Stimulated activated CD8-positive, alpha-beta memory T cell treated with anti-CD3 and anti-CD28 coated beads, Interleukin-7, amount 100 ng/mL, for 1 hour (primary cell): ENCODE measurements at places on chromosomes 6 and 20.

- no peak for DNase-seq
These were observed 243.2 kb downstream of the OGFRL1 start for GRCh38 chr6:71531841-71532240.

GRCh38 chr6:43838276-43839036, 68.4 kb downstream of the VEGFA start:
- DNase-seq = no peak

DNA sequence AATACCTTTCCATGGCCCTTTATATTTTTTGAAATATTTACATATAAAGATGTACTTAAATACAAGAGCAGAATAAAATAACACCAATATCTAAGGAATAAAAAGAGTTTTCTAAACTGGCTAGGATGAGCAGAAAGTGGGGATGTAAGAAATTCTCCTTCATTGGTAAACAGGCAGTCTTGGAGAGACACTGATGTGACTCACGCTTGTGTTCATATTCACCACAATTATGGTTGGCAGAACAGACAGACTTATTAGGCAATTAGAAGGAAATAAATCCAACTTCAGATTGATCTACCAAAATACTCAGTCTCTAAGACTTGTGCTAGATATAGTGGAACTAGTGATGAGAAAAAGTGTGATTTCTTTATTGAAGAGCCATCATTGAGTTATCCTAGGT, 463.7 kb downstream of the CDC5L start:
- no peak for DNase-seq

DNA sequence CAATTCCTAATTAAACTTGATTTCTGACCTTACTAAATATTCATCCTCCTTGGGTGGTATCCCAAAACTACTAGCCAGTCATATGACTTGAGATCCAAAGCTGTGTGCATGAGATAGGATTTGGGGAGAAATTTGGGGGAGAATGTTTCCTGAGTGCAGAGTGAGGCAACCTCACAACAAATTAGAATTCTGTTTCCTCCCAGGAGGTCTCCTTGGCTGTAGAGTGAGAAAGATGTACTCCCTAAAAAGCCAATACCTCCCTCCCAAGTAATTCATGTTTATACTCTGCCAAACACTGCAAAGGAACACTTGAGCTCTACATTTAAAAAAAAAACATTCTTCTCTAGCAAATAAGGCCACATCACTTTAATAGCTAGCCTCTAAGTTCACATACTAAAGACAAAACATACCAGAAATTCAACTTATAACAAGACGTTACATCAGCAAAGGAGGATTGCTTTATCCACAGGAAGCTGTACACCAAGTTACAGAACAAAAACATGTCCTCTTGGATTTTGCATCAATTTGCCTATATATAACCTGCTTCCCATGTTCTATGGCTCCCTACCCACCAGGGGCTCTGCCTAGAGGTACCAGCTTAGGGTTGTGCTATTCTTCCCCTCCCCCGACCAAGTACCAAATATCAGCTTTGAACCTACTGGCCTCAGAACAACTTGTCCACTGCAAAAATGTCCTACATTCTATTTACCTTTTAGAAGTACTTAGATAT, 15.4 kb upstream of the TMEM30A start:
- DNase-seq = no peak

DNA sequence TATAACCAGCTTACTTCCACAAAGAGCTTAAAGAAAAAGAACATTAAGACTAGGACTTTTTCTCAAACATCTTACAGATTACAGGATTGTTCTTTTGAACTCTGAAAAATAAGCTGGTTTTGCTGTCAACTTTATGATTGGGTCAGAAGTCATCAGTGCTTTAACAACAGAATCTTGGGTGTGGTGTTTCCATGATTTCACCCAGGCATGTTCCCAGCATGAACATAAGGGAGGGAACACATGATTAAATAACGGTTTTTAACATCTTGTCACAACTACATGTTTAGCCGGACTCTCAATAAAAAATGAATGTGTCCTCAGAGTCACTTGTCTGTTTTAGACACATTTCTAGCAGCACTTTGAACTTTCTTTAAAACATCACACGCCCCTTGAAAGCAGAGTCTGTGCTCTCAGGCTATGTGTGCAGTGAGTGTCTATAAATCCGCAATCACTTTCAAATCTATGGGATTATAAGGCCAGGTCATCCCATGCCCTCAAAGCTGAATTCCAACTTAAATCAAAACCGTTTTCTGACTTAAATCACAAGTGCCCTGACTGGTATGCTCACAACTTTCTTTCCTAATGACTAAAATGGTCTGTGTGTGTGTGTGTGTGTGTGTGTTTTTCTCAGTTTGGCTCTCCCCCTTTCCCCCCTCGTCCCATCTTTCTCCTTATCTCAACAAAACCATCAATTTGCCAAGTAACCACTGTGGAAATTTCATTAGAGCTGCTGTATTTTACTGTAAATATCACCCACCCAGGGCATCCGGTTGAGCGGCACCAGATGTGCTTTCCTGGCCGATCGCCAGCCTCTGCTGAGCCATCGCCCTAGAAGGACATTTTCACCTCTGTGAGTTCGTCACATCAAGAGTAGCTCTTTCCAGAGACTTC, 216.8 kb upstream of the DTNBP1 start:
- DNase-seq = peak; percentile 22

GRCh38 chr6:112717401-112717800, 370.3 kb downstream of the RFPL4B start:
- DNase-seq = no peak

GRCh38 chr6:154567695-154568220, 57.3 kb upstream of the CNKSR3 start:
- no peak for DNase-seq

- no peak for DNase-seq
These were observed 19.6 kb upstream of the ABT1 start for GRCh38 chr6:26576929-26577719.

GRCh38 chr6:158575550-158575949, 15.7 kb downstream of the TMEM181 start:
- DNase-seq = no peak
